ENCODE measurements at places on chromosomes 7 and 10.

DNA sequence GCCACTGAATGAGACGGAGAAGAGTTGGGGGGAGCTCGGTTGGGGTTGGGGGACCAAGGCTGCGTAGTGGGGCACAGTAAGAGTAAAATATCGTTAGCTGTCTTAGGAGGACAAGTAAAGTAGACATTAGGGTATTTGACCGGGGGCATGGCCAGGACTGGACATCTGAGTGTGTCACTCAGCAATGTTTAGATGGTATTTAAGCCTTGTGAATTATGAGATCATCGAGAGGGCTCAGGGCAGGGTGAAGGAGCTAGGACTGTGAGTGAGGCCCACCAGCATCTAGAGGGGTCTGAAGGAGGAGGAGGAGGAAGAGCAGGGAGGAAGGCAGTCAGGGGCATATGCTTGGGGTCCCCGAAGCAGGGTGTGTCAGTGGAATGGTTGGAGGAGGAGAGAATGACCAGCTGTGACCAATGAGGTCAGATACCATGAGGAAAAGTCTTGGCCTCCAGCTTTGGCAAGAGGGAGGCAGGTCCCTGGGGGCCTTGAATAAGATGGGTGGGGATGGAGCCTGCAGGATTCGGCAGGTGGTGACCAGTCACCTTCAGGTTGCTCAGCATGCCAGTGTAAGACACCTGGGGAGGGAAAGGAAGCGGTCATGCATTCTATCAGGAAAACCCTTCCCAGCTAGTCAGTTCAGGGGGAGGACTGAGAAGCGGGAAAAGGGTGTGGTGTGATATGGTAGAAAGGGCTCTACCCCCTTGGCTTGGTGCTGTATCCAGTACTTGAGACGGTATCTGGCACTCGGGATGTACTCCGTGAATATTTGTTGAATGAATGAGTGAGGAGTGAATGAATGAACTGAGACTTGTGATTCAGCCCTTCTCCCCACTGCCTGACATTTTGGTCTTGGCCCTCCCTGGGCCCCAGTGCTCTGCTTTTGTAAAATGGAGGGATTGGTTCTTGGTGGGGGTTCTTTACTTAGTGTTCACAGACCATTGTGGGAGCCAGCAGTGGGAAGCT, 34.8 kb upstream of the SH2D4B start:
- no peak for DNase-seq

DNA sequence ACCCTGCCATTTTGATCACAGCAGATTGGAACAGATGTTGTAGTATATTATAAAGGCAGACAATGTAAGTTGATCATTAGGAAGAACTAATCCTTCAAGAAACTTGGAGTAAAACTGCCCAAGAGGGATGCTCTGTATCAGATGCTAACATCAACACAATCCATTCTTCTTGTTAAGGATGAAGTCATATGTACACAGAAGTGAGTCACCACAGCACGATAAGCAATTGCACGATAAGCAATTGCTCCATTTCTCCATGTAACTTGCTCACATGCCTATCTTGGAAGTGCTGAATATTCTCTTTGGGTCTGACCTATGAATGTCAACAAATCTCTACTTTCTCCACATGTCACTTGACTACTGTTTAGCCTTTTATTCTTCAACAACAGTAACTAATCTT, 41.5 kb upstream of the DMTF1 start:
- no peak for DNase-seq

- no peak for DNase-seq
Observed at GRCh38 chr7:87575521-87575920, 25.2 kb downstream of the ABCB1 start.

- DNase-seq: no peak
Observed at GRCh38 chr7:47213276-47213675, 368.6 kb downstream of the TNS3 start.

DNA sequence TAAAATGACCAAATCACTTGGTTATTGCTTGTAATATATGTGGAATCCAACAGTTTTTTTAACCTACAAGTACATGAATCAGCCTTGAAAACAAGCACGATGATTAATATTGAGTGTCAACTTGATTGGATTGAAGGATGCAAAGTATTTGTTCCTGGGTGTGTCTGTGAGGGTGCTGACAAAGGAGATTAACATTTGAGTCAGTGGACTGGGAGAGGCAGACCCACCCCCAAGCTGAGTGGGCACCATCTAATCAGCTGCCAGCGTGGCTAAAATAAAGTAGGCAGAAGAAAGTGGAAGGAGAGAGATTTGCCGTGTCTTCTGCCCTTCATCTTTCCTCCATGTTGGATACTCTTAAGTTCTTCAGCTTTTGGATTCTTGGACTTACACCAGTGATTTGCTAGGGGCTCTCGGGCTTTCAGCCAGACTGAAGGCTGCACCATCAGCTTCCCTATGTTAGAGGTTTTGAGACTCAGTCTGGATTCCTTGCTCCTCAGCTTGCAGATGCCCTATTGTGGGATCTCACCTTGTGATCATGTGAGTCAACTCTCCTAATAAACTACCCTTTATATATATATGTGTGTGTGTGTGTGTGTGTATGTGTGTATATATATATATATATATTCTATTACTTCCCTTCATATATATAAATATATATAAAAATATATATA, 118.4 kb upstream of the WDR11 start:
- no peak for DNase-seq

DNA sequence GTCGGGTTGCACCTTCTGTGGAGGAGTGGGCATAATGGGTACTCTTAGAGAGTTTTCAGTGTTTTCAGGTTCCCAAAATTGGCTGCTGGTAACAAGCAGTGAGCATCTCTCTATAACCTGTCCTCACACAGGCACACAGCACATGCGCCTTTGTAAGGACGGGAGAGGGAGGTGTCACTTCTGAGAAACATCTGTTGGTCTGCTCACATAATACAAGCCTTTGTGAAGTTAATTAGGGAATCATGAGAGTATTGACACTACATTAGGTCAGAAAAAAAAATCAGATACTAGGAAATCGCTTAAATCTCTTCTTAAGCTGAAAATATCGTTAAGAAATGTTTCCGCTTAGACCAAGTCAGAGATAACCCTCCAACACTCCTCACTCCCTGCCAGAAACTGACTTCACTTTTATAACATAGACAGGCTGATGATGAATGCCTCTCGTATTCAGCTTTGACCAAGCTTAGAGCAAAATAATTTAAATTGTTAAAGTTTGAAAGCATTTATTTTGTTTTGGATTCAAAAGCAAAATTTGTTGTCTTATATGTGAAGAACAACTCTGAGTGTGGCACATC, 769.7 kb downstream of the TNS3 start:
- no peak for DNase-seq

DNA sequence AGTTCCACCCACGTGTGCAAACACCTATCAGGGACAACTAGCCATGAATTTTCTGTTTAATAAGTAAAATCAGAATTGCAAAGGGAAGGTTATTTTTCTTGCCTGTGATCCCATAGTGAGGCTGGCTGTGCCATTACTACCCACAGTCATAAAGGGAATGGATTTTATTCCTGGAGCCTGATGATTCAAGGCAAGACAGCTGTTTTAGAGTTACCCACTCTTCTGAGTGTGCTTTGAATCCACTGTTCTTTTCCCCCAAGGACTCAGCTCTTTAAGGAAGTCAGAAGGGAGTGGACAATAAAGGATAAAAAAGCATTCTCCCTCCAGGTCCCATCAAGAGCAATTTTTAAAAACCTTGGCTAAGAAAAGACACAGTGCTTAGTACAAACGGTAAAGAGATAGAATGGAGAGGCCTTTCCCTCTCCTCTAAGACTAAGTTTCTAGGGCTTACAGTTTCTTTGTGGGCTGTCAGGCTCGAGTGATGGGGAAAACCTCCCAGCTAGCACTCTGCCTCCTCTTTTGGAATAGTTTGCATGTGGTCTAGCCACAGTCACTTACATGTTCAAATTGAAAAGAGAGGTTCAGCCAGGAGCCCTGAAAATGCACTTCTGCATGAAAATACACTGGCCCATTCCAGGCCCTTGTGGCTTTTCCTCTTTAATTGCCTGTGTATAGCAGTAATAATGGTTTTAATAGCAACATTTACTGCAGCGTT, 5.1 kb upstream of the LRRC4 start:
- no peak for DNase-seq

DNA sequence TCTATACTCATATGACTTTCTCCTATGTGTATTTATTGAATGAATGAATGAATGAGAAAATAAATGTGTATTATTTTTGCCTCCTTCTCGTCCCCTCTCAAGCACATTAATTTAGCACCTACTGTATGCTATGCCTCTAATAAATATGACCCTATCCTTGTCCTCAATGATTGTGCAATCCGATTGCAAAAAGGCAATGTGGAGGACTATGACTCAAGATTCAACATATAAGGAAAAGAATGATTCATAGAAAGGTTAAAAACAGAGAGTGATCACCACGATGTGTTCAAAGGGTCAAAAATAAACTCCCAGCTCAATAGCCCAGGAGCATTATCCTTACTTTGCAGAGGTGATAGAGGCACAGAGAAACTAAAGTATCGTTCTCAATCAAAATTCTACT, 322.8 kb upstream of the SORCS1 start:
- no peak for DNase-seq

GRCh38 chr10:13462551-13462950, 66.3 kb downstream of the BEND7 start:
- DNase-seq: no peak

- peak; percentile 27 for DNase-seq
Observed at GRCh38 chr7:130149281-130150139, 55.7 kb downstream of the TMEM209 start.

DNA sequence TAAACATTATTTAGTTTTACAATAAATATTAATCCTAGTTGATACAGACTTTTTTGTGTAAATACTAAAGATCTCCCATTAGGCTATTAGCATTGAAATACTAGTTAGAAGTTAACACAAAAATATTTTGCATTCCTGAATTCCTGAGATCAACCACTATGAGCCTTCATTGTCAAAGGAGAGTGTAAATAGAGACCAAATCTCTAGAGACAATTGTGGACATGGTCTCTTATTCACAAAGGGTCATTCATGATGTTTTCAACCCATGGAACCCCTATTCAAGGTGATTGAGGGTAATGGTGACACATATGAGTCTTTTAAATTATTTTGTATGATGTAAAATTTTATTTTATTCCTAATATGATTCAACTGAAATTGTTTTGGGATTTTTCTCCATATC, 1454.8 kb upstream of the LRRTM3 start:
- no peak for DNase-seq

GRCh38 chr10:63008491-63008890, 124.6 kb upstream of the NRBF2 start:
- DNase-seq: no peak

DNA sequence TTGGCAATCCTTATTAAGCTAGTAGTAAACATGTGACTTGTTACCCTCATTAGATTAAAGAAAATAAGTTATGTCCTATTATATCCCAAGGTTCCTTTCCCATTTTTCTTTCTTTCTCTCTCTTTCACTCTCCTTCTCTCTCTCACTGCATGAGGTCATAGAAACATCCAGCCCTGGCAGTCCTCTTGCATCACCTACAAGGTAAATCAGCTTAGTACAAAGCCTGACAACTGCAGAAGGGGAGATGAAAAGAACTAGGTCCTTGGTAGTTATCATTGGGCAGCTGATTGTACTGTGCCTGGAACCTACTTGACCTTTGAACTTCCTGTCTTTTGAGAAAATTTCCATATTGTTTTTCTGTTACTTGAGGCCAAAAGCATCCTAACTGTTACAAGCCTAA, 307.9 kb upstream of the SP8 start:
- no peak for DNase-seq

- no peak for DNase-seq
Observed at GRCh38 chr10:72503241-72503640, 122.6 kb downstream of the MICU1 start.

DNA sequence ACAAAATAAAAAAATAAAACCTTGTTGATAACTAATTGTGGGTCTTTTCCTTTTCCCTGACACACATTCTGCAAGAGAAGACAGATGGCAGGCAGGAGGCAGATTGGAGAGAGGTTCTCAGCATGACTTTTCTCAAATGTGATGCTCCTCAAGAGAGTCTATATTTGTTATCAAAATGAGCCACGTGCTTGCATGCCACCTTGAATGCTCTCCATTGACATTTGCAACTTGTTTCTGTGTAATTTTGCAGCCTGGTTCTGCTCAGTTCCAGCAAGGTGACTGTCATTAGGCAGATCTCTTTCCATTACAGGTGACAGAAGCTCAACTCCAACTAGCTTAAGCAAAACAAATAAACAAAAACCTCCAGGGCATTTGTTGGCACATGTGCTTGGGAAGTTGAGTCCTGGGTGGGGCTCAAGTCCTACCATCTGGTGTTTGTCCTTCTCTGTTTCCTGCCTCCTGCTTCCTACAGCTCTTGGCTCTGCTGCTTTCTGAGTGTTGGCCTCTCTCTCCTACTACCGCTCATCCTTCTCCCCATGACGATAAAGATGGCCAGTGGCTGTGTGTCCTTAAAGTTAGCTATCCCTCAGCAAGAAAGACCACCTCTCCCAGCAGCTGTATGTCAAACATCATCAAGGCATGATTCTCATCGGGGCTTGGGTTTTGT, 56.7 kb downstream of the GRK5 start:
- DNase-seq: no peak

- DNase-seq: no peak
Observed at GRCh38 chr7:67602246-67602887, 605.7 kb downstream of the TYW1 start.

- no peak for DNase-seq
Observed at GRCh38 chr7:102063690-102064180, 222.9 kb upstream of the SH2B2 start.

DNA sequence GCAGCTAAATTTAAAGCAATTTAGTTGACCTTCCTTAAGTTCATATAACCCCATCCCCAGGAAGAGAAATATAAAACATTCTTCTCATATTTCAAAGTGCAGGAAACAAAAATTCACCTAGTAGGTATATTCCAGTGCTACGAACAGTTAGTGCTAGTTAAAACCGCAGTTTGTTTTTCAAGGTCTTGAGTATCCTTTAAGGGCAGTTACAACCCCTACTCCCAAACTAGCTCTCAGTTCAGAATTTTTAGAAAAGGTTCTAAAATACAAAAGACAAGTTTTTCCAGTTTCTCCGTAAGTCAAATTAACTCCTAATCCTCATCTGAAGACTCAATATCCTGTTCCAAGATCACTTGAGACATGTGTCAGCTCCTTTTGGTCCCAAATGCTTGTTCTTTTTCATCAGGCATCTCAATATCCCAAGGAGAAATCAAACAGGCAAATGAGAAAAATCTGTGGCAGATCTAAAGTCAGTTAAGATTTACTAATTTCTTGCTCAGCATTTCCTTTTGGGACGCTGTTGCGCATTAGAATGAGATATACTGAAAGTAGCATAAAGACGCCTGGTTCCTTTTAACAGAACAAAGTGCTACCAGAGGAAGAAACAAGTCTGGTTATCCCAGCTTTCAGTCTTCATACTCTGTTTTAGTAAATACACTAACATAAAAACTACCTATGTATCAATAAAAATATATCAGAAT, 51.8 kb downstream of the ARHGAP12 start:
- DNase-seq: no peak

Measured in right hindlimb (tissue), 1 donor.